Activated T-cell treated with anti-CD3 and anti-CD28 coated beads for 1 hour (primary cell): ENCODE measurements at places on chromosomes 3 and 15.

DNA sequence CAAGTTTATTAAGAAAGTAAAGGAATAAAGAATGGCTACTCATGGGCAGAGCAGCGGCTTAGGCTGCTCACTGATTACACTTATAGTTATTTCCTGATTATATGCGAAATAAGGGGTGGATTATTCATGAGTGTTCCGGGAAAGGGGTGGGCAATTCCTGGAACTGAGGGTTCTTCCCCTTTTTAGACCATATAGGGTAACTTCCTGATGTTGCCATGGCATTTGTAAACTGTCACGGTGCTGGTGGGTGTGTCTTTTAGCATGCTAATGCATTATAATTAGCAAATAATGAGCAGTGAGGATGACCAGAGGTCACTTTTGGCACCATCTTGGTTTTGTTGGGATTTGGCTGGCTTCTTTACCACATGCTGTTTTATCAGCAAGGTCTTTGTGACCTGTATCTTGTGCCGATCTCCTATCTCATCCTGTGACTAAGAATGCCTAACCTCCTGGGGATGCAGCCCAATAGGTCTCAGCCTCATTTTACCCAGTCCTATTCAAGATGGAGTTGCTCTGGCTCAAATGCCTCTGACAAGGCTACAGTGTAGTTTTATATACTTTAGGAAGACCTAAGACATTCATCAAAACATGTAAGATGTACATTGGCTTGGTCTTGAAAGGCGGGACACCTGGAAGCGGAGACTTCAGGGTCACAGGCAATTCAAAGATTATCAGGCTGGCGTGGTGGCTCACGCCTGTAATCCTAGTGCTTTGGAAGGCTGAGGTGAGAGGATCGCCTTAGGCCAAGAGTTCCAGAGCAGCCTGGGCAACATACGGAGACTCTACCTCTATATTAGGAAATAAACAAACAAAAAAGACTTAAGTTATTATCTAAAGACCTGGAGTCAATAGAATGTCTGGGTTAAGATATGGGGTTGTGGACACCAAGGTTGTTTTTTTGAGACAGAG is 3.2 kb upstream of the BLOC1S6 start:
- DNase-seq: no peak

DNA sequence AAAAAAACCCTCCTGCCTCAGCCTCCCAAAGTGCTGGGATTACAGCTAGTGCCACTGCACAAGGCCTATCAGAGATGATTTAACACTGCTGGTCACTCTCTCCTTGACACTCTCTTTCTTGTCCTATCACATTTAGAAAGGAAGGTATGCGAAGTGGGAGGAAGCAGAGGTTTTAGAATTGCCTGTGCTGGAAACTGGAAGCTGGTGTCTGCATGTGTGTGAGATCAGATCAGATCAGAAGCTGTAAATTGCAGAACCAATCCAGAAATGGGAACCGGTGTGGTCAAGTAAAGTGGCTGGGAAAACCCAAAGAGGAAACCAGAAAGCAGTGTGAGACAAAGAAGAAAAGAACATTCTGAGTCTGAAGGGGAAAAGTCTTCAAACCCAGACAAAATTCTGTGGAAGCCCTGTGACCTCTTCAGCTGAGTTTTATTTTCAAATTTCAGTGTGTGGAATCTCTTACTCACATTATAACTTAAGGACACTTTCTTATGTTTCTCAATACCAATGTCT is 2.8 kb downstream of the EFHB start:
- DNase-seq: no peak

GRCh38 chr3:47932421-47932820 is 83.8 kb downstream of the MAP4 start:
- no peak for DNase-seq

GRCh38 chr3:175226444-175226843 is 367.3 kb downstream of the NAALADL2 start:
- DNase-seq: no peak

- no peak for DNase-seq
These were observed 35.3 kb downstream of the MUC20 start for GRCh38 chr3:195755791-195756676.
